Endothelial cell of coronary artery (primary cell): ENCODE measurements at places on chromosomes 7 and 10. TPM values are rescaled to one million over a fixed set of nuclear protein-coding genes. Genes with fewer than 3 reads are reported as not detected.

SEMA3E gene
- 0.27 and 0.28 TPM in 2 replicates for total RNA-seq

PTEN gene
- 98.5 and 123 TPM in 2 replicates for total RNA-seq

PTPN20 gene
- 0.19 TPM in 1 of 2 replicates, not detected in the other for total RNA-seq

FGFR2 gene
- 0.09 TPM in 2 replicates for total RNA-seq

HOXA5 gene
- total RNA-seq: 5.9 and 7.9 TPM in 2 replicates
